ENCODE measurements at places on chromosomes 13 and 19. TPM values are rescaled to one million over a fixed set of nuclear protein-coding genes. Genes with fewer than 3 reads are reported as not detected.

DNA sequence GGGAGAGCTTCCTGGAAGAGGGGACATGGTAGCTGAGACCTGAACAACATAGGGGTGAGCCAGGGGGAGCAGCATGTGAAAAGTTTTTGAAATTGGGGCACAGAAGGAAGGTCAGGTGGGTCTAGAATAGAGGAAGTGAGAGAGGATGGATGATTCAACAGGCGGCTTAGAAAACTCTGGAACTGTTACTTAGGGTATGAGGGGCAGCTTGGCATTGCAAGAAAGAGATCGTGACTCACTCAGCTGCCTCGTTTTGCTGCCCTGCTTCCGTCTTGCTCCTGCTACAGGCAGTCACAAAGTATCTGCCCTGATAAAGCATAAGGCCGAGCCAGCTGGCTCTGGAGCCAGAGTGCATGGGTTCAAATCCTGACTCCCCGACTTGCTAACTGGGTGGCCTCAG, 1.3 kb upstream of the CEACAM20 start:
- no peaks in the 10 kb centered on the region for H3K4me1 ChIP-seq
- H3K4me3 ChIP-seq: no peak overlapping the region

DNA sequence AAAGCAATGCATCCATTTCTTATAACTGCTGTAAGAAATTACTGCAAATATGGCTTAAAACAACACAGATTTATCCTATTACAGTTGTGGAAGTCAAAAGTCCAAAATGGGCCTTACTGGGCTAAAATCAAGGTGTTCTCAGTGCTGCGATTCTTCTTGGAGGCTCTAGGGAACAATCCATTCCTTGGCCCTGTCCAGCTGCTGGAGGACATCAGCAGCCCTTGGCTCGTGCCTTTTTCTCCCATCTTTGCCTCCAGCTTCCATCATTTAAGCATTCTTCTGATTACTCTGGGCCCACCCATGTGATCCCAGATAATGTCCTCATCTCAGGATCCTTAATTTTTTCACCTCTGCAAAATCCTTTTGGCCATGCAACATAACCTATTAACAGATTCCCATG, 607.1 kb downstream of the DCT start:
- no peak for DNase-seq
- H3K27ac ChIP-seq: no peak overlapping the region
- H3K4me1 ChIP-seq: no peaks in the 10 kb centered on the region

- H3K27me3 ChIP-seq: no peaks in the 10 kb centered on the region
- H3K4me1 ChIP-seq: peaks cover 31% of the 10 kb centered on the region
- no peak overlapping the region for H3K4me3 ChIP-seq
- no peak for DNase-seq
- H3K36me3 ChIP-seq: no peaks in the 10 kb centered on the region
- no peak overlapping the region for H3K27ac ChIP-seq
These were observed 69.1 kb downstream of the SIAH3 start for GRCh38 chr13:45782327-45783045.

- H3K4me3 ChIP-seq: no peak overlapping the region
- no peak overlapping the region for H3K27ac ChIP-seq
- H3K27me3 ChIP-seq: no peaks in the 10 kb centered on the region
These were observed 102.8 kb downstream of the KATNAL1 start for GRCh38 chr13:30204564-30204963.

Gene ADPRHL1
- 0.49 TPM for total RNA-seq

DNA sequence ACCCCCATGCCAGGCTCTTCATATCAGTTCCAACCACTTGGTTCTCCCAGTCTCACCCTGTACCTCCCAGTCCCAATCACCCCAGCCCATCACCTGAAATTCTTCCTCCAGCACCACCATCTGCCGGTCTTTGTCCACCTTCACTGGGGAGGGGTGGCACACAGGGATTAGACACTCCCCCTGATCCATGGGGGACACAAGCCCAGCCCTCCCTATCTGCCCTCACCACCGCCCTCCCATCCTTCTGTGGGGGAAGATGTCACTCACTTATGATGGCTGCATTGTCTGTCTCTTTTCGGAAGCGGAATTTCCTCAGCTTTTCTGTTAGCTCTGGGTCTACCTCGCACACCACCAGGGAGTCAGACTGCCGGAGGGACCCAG, 685 bp downstream of the GMFG start:
- H3K27ac ChIP-seq: peak overlapping the region; percentile 97
- peak overlapping the region; percentile 96 for H3K4me3 ChIP-seq
- no peaks in the 10 kb centered on the region for H3K27me3 ChIP-seq
- DNase-seq: peak; percentile 61

Gene PRSS57
- not detected for total RNA-seq

Gene NLRP11
- 0.05 TPM for total RNA-seq

DNA sequence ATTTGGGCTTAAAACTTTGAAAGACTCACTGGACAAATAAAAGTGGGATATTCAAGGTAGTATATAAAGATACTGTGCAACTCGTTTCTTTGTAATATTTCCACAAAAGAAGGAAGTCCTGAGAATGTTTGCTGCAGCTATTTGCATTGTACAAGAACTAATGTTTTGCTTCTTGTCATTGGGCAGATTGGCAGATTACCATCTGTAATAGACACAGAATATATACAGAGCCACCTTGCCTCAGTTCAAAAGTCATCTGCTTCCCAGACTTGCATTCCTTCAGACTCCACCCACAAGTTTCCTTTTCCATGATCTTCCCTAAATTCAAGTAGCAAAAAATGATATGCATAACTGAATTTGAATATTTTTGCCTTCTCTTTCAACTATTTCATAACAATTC, 145.1 kb downstream of the EFNB2 start:
- DNase-seq: no peak
- H3K4me3 ChIP-seq: no peak overlapping the region
- no peaks in the 10 kb centered on the region for H3K36me3 ChIP-seq
- peaks cover 3% of the 10 kb centered on the region for H3K27me3 ChIP-seq
- H3K27ac ChIP-seq: no peak overlapping the region
- H3K4me1 ChIP-seq: no peaks in the 10 kb centered on the region

Gene CRYL1
- 8.5 TPM for total RNA-seq

DNA sequence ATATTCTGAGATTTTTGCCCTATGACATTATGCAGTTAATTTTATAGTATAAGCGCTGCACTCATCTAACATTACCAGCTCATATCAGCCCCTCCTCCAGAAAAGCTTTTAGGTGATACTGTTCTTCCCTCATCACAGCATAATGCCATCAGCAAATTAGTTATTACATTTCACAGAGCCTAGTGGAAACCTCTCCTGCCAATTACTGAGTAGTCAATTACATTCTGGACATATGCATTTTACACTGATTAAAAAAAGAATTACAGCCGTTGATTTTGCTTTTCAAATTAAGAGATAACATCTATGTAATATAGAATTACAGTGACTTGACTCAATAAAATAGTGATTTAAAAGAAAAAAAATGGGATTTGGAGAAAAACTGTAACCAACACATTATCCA, 542.1 kb downstream of the UQCRFS1 start:
- H3K4me1 ChIP-seq: no peaks in the 10 kb centered on the region
- DNase-seq: no peak
- H3K27ac ChIP-seq: no peak overlapping the region
- no peaks in the 10 kb centered on the region for H3K27me3 ChIP-seq

All from activated CD4-positive, alpha-beta T cell treated with anti-CD3 and anti-CD28 coated beads for 36 hours (primary cell).